ENCODE measurements at places on chromosomes 5 and 9.

DNA sequence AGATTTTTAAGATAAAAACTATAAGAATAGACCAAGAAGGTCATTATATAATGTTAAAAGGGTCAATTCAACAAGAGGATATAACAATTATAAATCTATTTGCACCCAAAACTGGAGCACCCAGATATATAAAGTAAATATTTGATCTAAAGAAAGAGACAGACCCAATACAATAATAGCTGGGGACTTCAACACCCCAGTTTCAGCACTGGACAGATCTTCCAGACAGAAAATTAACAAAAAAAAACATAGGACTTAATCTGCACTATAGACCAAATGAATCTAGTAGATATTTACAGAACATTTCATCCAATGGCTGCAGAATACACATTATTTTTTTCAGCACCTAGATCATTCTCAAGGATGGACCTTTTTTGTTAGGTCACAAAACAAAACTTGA is 331.9 kb downstream of the SPOCK1 start:
- DNase-seq, result no peak

GRCh38 chr5:175589714-175590113 is 68.2 kb upstream of the HRH2 start:
- DNase-seq, result no peak

- peak; percentile 33 for DNase-seq
Measured at GRCh38 chr9:68969538-68969937, 44.4 kb downstream of the PRKACG start.

DNA sequence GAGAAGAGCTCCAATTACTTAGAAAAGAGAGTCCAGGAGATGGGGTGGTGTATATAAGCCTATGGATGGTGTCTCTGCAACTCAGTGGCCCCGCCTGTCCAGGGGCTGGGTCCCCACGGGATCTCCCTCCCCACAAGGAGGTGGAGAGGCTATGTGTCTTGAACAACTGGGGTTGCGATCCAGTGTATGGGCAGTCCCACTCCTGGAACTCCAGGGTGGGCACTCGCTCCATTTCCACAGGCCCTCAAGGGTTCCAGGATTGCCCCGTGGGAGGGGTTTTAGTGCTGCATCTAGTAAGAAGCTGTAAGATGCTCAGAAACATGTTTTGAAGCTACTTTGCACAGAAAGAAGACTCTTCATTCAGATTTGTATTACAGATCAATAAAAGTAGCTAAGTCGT is 558 bp upstream of the SMAD5 start:
- no peak for DNase-seq

DNA sequence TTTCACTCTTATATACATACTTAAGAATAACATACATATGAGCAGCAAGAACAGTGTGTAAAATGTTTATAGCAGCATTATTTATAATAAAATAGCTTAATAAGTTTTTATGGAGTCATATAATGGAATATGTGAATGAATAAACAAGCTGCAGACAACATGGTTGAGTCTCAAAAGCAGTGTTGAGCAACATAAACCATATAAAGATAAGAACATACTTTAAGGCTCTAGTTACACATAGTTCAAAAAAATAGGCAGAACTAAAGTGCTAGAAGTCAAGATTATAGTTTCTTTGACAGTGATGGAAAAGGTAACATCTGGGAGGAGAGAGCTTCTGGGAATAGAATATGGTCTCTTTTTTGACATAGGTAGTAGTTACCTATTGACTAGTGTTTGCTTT is 53.7 kb upstream of the ADAMTS19 start:
- no peak for DNase-seq

Data from NCI-H2081 (cell line).